MM.1S (cell line): ENCODE measurements at places on chromosomes 1 and 21.

DNA sequence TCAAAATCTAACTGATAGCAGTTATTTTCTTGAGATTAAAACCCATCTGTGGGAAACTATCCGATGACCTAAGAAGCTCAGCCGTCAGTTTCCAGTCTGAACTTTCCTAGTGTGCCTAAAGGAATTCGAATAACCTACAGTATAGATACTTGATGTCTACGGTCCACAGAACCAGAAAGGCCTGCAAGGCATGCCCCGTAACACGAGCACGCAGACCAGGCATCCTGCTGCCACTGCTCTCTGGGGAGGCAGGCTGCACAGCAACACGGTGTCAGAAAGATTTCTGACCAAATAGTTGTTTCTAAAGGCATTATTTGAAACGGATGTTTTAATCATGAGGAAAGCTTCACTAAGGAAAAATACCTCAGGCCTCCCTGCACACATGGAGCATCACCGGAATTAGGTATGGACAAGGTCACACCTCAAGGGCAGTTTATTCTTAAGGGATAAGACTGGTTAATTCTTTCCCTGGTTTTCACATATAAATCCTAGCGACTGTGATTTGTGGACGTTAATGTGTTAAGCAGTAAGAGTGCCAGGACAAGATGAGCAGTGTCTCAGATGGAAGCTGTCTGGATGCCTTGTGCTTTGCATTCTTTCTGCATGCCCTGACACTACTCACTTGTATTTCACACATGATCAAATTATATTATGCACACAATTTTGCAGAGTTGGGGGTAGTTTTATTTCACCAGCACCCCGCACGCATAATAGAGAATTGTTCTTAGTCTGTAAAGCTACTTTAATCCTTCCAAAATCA is 49.0 kb upstream of the NADK start:
- H3K4me1 ChIP-seq, result peaks cover 12% of the 10 kb centered on the region
- no peak overlapping the region for H3K27ac ChIP-seq
- no peak overlapping the region for H3K4me3 ChIP-seq
- no peaks in the 10 kb centered on the region for H3K27me3 ChIP-seq

DNA sequence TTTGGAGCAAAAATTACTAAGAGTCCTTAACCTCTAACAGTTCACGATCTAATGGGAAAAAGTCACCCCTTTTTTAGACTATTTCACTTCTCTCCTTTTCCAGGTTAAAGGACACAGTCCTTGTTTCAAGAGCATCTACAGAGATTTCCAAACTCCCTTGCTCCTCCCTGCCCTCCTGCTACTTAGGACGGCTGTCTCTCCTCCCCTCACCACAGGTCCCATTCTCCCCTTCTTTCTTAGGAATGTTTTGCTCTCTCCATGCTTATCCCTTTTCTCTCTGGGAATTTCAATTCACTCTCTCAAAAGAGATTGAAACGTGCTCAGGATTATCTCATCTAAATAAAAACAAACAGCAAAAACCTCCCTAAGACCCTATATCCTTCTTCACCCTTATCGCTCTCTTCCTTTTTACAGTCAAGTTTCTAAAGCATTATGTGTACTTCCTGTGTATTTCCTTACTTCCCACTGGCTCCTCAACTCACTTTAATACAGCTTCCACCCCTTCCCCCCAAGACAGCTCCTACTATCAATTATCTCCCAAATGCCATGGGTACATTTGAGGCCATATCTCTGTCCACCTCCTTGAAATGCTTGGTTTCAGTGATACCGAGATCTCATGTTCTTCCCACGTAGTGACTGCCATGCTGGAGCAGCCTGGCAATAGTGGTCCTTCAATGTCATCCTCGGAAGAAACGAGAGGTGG is 43.2 kb upstream of the ZNF281 start:
- no peaks in the 10 kb centered on the region for H3K36me3 ChIP-seq
- no peak overlapping the region for H3K4me3 ChIP-seq
- H3K27ac ChIP-seq, result no peak overlapping the region
- no peaks in the 10 kb centered on the region for H3K27me3 ChIP-seq

DNA sequence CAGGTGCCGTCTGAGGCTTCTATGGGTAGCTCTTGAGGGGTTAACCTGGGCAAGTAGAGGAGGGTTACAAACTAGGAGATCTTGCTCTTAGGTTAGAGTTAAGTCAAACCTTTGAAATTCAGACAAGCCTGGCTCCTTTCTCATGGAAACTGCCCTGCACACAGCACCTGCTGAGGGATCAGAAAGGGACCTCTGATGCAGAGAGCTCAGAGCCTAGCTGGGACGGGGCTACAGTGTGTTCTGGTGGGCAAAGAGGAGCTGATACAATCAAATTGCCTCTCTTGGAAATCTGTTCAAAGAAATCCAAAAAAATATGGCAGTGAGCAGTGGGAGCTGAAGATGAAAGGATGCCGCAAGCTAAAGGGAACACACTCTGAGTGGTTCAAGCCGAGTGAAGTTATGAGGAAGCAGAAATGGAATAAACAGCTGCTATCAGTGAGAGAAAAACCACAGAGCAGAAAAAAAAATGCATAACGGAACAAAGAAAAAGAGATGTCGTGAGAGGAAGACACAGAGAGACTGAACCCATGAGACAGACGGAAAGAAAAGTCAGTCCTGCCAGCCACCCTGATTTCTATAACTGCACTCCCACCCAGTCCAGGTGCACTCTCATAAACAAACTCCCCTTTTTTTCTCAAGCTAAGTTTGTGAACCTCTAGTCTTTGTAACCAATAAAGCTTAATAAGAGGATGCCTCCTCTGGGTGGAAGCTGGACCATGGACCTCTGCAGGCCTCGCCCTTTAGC is 26.6 kb downstream of the PAFAH2 start:
- no peak for DNase-seq
- no peak overlapping the region for H3K27ac ChIP-seq
- H3K4me3 ChIP-seq, result no peak overlapping the region
- 0 out of 2 replicates have a peak, but pooled peaks cover 2% of the 10 kb centered on the region for H3K36me3 ChIP-seq
- no peaks in the 10 kb centered on the region for H3K27me3 ChIP-seq
- H3K4me1 ChIP-seq, result no peaks in the 10 kb centered on the region

- DNase-seq, result no peak
- H3K4me3 ChIP-seq, result no peak overlapping the region
- peaks cover 12% of the 10 kb centered on the region for H3K4me1 ChIP-seq
- H3K27ac ChIP-seq, result no peak overlapping the region
These were observed 20.7 kb downstream of the IL10RB start for GRCh38 chr21:33286600-33287456.

GRCh38 chr1:89942825-89943658 is 51.9 kb upstream of the ZNF326 start:
- no peaks in the 10 kb centered on the region for H3K27me3 ChIP-seq
- DNase-seq, result no peak
- no peaks in the 10 kb centered on the region for H3K4me1 ChIP-seq
- no peak overlapping the region for H3K27ac ChIP-seq
- H3K4me3 ChIP-seq, result no peak overlapping the region

- no peak overlapping the region for H3K27ac ChIP-seq
- H3K4me1 ChIP-seq, result no peaks in the 10 kb centered on the region
- H3K27me3 ChIP-seq, result no peaks in the 10 kb centered on the region
- H3K36me3 ChIP-seq, result no peaks in the 10 kb centered on the region
- DNase-seq, result no peak
These were observed 702.3 kb downstream of the BRINP3 start for GRCh38 chr1:189775343-189775742.

DNA sequence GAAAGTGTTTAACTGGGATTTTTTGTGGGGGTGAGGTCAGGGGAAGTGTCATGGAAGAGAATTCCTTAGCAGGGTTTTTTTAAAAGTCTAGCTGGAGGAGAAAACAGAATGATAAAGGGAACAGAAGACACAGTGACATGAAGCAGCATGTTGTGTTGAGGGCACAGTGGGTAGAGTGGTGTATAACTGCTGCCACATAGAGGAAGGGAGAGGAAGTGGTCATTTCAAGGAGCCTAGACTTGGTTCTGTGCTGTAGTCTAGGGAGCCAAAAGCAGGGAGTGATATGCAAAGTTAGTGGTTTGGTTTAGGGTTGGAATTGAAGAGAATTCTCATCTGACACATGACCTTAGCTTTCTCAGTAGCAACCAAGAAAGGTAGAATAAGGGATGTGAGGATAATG is 10.2 kb downstream of the EEIG2 start:
- no peak overlapping the region for H3K27ac ChIP-seq
- peak; percentile 40 for DNase-seq
- no peak overlapping the region for H3K4me3 ChIP-seq
- H3K36me3 ChIP-seq, result no peaks in the 10 kb centered on the region
- H3K27me3 ChIP-seq, result no peaks in the 10 kb centered on the region

DNA sequence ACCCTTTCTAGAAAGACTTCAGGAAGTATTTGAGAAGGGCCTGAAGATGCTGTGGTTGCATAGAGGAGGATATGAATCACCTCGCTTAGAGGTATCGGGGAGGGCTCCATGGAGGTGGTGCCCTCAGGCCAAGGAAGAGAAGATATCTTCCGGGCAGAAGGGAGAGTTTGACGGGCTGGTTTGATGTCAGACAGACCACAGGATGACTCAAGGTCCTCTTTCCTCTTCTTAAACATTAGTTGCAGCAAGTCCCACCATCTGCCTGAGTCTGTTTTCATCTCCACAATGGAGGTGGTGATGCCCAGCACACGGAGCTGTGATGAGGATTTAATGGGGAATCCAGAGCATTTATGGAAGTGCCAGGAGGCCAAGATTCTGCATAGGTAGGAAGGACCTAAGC is 25.1 kb upstream of the RUNX3 start:
- H3K27me3 ChIP-seq, result no peaks in the 10 kb centered on the region
- H3K36me3 ChIP-seq, result no peaks in the 10 kb centered on the region
- H3K27ac ChIP-seq, result no peak overlapping the region
- no peak overlapping the region for H3K4me3 ChIP-seq
- no peak for DNase-seq

- no peak overlapping the region for H3K4me3 ChIP-seq
- DNase-seq, result no peak
- H3K4me1 ChIP-seq, result peaks cover 59% of the 10 kb centered on the region
These were observed 64.5 kb downstream of the LRRC8C start for GRCh38 chr1:89697383-89697782.

DNA sequence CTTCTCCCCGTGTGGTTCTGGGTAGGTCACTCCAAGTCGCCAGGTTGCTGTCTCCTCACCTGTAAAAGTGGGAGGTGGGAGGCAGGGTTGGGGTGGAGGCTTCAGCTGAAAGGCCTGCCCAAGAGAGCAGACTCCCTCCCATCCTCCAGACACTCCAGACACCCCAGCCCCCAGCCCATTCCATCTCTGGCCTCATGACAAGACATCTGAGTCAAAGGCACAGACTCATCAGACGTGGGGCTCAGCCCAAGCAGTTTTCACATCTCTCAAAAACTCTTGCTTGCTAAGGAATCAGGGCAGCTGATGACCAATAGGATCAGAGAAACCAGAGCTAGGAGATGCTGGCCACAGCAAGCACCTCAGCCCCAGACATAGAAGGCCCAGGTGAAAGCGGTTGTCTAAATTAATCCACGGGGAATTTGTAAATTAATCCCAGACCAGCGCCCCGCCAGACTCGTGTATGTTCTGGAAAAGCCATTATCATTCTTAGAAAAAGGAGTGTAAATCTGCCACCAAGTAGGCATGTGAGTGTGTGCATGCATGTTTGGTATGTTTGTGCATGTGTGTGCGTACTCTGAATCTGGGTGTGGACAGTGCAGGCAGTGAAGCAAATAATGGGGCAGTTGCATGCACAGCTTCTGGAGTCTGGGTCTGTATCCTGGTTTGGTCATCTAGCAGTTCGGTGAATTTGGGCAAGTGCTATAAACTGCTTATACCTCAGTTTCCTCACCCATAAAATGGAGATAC is 55.2 kb downstream of the KCND3 start:
- H3K36me3 ChIP-seq, result no peaks in the 10 kb centered on the region
- H3K4me3 ChIP-seq, result no peak overlapping the region

- no peak for DNase-seq
- no peaks in the 10 kb centered on the region for H3K4me1 ChIP-seq
- H3K36me3 ChIP-seq, result no peaks in the 10 kb centered on the region
- H3K27ac ChIP-seq, result no peak overlapping the region
These were observed 305.9 kb upstream of the USP25 start for GRCh38 chr21:15423676-15424445.

DNA sequence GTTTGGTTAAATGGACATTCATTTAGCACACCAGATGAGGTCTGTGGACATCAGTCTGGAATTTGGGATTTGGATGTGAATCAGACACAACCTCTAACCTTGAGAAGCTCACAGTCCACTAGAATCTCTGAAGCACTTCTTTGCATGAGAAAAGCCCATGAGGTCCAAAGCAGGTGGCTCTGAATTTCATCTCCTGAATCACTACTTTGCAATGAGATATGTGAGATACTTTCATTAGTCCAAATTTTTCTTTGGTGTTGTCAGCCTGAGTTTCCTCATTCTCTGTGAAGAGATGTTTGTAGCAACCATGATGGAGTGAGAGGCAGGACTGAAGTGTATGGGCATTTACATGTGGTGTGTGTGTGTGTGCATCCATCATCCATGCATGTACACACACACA is 16.5 kb upstream of the LCE2D start:
- H3K4me3 ChIP-seq, result no peak overlapping the region
- no peak overlapping the region for H3K27ac ChIP-seq
- no peaks in the 10 kb centered on the region for H3K36me3 ChIP-seq
- H3K4me1 ChIP-seq, result no peaks in the 10 kb centered on the region

DNA sequence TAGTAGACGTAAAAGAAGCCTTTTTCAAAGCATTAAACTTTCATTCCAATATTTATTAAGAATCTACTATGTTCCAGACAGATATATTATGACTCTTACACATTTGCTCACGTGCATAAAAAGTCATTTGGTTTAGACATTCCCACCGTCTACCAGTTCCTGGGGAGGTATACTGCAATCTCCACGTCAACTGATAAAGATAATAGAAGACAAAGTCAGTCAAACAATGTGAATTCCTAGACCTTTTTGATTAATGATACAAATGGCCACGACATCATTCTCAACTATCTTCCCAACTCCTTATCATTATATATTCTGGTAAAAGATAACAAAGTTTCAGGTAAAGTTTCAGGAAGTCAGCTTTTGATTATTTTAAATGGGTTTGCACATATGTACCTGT is 69.0 kb downstream of the SIPA1L2 start:
- H3K27ac ChIP-seq, result no peak overlapping the region
- no peaks in the 10 kb centered on the region for H3K36me3 ChIP-seq
- H3K4me3 ChIP-seq, result no peak overlapping the region
- no peak for DNase-seq
- H3K4me1 ChIP-seq, result peaks cover 29% of the 10 kb centered on the region
